ENCODE measurements at places on chromosomes 7 and 10.

GRCh38 chr10:1597370-1598146 lies 139.8 kb downstream of the ADARB2 start:
- no peak for DNase-seq

DNA sequence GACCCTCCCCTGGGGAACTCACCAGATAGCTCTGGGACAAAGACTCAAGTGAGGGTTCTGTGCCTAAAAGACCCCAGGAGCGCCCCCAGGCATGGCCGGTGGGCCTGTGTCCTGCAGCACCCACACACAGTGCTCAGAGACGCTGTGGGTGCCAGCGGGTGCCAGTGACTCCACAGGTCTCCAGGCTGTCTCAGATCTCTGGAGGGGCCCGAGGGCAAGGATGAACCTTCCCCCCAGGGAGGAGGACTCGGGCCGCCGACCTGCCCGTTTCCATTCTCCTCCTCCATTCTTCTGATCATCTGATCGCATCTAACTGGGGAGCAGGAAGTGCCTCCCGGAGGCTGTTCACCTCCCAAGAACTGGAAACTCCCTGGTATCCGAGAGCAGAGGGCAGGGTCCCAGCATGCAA lies 980 bp downstream of the ADAM8 start:
- peak; percentile 74 for DNase-seq

DNA sequence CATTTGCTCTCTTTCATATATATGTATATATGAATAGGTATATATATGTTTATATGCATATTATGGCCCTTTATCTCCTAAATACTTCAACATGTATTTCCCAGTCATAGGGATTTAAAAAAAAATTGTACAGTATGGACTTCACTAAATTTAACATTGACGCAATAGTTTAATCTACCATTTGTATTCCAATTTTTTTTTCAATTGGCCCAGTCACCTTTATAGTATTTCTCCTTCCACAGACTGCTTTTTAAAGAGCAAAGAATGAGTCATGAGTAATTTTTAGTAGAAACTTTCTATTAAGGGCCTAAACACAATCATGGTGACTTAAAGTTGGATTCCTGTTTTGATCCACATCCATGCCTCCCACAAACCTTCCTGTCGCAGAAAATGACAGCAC lies 20.5 kb downstream of the CCSER2 start:
- DNase-seq: no peak

DNA sequence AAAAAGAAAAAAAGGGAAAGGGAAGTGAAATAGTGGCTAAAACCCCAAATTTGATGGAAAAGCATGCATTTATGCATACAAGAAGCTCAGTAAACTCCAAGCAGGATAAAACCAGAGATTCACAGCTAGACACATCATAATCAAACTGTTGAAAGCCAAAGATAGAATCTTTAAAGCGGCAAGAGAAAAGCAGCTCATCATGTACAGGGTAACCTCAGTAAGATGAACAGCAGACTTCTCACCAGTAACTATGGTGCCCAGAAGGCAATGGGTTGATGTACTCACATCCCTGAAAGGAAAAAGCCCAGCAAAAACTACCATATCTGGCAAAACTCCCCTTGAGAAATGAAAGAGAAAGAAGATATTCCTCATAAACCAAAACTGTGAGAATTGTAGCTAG lies 60.4 kb downstream of the TPST1 start:
- DNase-seq: no peak

GRCh38 chr7:149773446-149774236 lies at the start of gene ZNF467:
Gene ZNF467, minus strand, starts transcription at chr7:149773588. Its CDS starts 2,556 bp downstream, at chr7:149771032.
- peak; percentile 38 for DNase-seq

GRCh38 chr10:95308389-95309302 lies 17.8 kb upstream of the PDLIM1 start:
- DNase-seq: peak; percentile 21

DNA sequence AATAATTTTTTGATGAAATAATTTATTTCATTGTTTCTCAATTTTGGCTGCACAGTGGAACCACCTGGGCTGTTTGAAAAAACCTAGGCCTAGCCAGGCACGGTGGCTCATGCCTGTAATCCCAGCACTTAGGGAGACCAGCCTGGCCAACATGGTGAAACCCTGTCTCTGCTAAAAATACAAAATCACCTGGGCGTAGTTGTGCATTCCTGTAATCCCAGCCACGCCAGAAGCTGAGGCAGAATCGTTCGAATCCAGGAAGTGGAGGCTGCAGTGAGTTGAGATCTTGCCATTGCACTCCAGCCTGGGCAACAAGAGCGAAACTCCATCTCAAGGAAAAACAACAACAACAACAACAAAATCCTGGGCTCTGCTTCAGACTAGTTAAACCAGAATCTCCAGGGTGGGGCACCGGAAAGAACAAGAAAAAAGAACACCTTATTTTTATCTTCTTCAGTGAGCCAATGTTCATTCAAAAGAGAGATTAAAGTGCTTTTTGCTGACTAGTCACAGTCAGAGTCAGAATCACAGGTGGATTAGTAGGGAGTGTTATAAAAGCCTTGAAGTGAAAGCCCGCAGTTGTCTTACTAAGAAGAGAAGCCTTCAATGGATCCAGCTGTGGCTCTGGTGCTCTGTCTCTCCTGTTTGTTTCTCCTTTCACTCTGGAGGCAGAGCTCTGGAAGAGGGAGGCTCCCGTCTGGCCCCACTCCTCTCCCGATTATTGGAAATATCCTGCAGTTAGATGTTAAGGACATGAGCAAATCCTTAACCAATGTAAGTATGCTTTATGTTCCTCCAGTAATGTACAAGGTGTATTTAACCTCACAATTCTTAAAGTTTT lies at the start of gene CYP2C18:
CYP2C18 (plus strand) TSS at position 516 of the 841 bp plus-strand sequence; CDS start at position 607, 91 bp downstream.
- DNase-seq: no peak
